ENCODE measurements at places on chromosomes 13 and 19. TPM values are rescaled to one million over a fixed set of nuclear protein-coding genes. Genes with fewer than 3 reads are reported as not detected.

GRCh38 chr19:18507021-18507726, 14.7 kb downstream of the ELL start:
- DNase-seq = no peak

DNA sequence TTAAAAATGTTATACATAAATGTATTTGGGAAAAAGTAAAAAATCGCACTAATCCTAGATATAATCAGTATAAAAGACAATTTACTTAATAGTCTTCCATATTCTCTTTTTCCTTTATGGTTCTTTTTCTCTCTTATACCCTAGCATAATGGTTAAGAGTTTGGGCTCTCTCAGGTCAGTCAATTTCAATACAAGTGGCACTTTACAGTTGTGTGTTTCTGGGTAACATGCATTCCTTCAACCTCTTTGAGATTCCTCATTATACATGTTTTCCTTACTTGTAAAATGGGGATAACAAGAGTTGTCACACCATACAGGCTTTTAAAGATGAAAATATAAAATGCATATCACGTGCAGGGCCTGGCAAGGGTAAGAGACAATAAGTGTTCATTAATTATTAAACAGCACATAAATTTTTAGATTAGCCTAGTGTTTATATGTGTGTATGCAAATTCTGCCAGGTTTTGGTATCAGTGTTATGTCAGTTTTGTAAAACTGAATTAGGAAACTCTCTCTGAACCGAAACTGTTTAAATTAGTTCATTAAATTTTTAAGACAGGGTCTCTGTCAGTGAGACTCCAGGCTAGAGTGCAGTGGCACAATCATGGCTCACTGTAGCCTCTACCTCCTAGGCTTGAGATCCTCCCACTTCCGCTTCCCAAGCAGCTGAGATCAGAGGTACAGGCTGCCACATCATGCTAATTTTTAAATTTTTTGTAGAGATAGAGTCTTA, 49.8 kb downstream of the ELF1 start:
- no peak for DNase-seq

The TPTE2 gene
- not detected for total RNA-seq

The PLPP2 gene
- total RNA-seq = 67.0 TPM

The CFAP97D2 gene
- not detected for total RNA-seq

DNA sequence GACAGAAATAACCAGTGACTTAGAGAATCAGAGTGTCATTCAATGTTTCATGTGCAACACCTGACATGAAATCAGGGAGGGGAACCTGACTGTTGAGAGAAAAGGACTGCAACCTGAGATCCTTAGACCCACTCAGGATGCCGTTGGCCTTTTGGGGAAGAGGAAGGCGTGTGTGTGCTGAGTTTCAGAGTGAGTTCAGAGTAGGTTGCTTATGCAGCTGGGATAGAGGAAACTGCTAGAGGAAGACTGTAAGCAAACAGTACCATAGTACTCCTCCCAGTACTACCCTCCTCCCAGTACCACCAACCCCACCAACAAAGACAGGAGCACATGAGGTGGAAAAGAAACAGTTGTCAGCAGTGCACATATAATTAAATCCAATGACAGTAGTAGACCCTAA, 63.7 kb downstream of the KL start:
- DNase-seq = no peak
